ENCODE measurements at places on chromosomes 16 and 17.

- no peak for DNase-seq
Observed at GRCh38 chr17:73400915-73401545, 89.2 kb upstream of the CDC42EP4 start.

GRCh38 chr16:58211846-58212245, 13.9 kb upstream of the CSNK2A2 start:
- DNase-seq = no peak

- no peak for DNase-seq
Observed at GRCh38 chr16:47829850-47830600, 325.8 kb downstream of the ABCC12 start.

GRCh38 chr16:1929578-1930337, 11.5 kb upstream of the HS3ST6 start:
- peak; percentile 89 for DNase-seq

GRCh38 chr17:79740413-79740812, 9.7 kb downstream of the ENPP7 start:
- DNase-seq = no peak

DNA sequence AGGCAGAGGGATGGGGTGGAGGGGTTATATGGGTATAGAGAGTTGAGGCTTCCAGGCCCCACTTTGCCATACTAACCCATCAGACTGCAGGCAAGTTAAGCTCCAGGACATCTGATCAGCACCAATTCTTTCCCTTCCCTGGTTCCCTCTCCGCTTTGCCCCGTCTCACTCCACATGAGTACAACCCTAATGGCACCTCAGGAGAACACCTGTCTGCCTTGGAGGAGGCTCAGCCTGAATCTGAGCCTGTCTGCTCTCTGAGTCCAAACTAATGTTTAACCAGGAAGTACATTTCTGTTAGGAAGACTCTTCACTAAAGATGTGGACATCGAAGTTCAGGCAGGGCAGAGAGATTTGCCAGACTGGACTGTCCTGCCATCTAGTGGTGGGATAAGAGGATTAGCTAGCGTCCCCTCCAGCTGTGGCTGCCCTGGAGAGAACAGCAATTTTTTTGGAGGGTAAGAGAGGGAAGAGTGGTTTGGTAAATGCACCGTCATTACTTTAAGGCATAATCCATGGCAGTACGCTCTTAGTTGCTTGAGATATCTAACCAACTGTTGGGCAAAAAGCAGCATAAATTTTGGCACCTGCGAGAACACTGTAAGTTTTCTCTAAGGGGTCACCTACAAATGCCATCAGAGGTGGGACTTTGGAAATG, 29.2 kb upstream of the LRRC75A start:
- no peak for DNase-seq
